ENCODE measurements at places on chromosomes 1 and 21. TPM values are rescaled to one million over a fixed set of nuclear protein-coding genes. Genes with fewer than 3 reads are reported as not detected.

DCST2 gene
- total RNA-seq = 4.4 TPM

- no peak for DNase-seq
Observed at GRCh38 chr1:193486671-193487229, 300.3 kb upstream of the B3GALT2 start.

- no peak for DNase-seq
Observed at GRCh38 chr1:119446321-119446720, 31.4 kb downstream of the HSD3B2 start.

GRCh38 chr1:67256291-67257172 is 51.1 kb upstream of the IL12RB2 start:
- no peak for DNase-seq
